ENCODE measurements at places on chromosomes 16 and 17.

- no peak for DNase-seq
Observed at GRCh38 chr17:10328971-10329923, 43.6 kb downstream of the MYH13 start.

GRCh38 chr17:41439375-41439774 is 1.4 kb downstream of the KRT38 start:
- no peak for DNase-seq

DNA sequence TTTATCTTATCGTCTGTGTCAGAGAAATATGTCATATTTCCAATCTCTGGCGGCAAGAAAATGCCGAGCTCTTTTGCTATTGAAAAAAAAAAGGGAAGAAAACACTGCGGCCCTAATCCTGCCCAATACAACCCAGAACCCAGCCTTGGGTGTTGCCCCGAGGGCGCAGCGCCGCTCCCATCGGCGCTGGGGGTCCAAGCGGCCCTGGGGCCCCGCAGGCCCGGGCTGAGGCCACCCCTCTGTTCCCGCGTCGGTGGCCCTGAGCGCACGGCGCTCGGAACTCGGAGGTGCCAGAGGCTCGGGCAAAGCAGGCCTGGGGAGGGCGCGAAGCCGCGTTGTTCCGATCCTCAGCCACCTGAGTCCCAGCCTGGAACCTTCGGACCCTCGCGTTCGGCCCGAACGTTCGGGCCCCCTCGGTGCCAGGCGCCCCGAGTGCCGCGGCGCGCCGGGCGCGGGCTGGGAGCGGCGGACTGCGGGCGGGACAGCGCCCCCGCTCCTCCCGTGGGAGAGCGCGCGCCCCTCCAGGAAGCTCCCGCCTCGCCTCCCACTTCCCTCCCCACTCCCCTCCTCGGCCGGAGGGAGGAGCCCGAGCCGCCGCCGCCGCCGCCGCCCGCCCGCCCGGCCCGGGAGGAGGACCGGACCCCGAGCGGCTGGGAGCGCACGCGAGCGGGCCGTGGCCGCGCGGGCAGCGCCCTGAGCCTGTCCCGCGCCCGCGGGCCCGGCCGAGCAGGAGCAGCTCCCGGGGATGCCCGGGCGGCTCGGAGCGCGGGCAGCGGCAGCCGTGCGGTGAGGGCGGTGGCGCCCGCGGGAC is at the start of gene CPNE2:
CPNE2 (plus strand) TSS at position 609 of the 811 bp plus-strand sequence. CDS start 18,160 bp downstream, outside the sequence.
- DNase-seq: no peak

GRCh38 chr17:41982026-41982760 is 15.6 kb downstream of the CNP start:
- DNase-seq: no peak

DNA sequence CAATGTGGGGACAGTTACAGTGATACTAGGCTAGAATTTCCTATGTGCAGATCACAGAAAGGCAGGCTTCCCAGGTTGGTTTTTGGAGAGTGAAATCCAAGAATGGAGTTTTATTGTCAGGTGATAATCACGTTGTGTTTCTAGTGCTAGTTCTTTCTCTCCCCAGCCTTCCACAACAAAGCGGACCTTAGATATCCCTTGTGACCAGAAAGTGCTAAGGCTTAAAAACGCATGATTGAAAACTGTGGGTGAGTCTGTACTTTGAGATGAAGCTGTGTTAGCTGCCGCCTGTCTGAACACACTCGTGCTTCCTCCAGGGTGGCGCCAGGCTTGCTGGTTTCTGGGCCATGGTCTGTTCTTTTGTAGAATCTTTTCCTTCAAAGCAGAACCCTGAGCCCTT is 52.1 kb downstream of the BANP start:
- no peak for DNase-seq

GRCh38 chr16:57544124-57544653 is 1.7 kb downstream of the ADGRG5 start:
- no peak for DNase-seq

GRCh38 chr17:73393381-73393780 is 81.6 kb upstream of the CDC42EP4 start:
- DNase-seq: no peak

DNA sequence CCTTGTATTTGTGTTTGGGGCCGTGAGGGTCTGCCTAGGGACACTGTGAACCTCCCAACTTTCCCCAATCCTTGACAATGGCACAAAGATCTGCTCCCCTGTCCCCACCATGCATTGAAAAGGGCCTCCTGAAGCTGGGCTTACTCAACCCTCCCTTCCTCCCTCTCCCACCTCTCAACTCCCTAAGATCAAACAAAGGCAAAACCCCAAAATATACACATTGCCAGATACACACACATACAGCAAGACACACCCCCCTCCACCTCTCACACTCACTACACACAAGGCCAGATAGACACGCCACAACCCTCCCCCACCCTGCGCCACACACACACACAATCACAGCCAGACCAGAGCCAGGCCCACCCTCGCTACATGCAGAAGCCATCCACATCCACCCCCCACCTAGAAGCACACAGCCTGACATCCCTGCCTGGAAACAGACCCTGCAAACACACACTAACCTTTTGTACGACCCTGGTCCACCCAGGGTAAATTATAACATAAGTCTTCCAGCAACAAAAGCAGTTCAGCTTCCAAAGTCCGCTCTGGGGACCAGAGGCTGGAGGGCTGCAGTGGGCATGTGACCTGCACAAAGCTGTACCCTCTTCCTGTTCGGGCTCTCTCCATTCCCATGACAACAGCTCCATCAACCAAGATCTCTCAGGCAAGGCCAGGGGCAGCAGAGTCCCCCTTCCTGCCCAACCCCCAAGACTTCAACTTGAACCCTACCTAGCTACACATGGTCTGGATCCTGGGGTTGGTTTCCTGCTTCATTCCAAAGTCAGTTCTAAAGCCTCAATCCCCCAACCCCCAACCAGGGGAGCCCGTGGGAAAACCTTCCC is 1.9 kb downstream of the PCGF2 start:
- DNase-seq: no peak

Data from stimulated activated CD8-positive, alpha-beta memory T cell treated with anti-CD3 and anti-CD28 coated beads, Interleukin-2, amount 100 ng/mL, for 48 hours (primary cell).